ENCODE measurements at places on chromosomes 3 and 15.
A peak's percentile ranks its signal among the peaks of the same experiment; 100 is the strongest.

DNA sequence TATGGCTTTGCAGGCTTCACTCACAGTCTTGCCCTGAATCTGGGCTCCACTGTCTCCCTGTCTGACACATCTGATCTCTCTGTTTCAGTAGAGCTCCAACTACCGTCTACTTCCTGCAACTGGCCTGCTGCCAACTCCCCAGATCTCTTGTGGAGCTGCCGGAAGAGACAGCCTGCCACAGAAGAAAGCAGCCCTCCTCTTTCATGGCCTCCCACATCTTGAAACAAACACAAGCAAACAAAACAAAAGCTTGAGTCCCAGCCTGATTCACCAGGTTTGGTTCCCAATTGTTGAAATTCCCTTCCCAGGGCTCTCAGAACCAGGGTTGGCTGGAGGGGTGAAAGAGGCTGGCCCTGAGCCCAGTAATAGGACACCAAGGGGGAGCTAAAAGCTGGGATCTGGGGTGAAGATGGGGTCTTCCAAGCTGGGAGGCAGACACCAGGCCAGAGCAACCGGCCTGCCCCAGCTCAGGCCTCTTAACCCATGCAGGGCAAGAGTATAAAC lies 55.3 kb upstream of the CA12 start:
- peak; percentile 83 for DNase-seq

GRCh38 chr3:63069806-63070475 lies 194.7 kb upstream of the CADPS start:
- no peak for DNase-seq

DNA sequence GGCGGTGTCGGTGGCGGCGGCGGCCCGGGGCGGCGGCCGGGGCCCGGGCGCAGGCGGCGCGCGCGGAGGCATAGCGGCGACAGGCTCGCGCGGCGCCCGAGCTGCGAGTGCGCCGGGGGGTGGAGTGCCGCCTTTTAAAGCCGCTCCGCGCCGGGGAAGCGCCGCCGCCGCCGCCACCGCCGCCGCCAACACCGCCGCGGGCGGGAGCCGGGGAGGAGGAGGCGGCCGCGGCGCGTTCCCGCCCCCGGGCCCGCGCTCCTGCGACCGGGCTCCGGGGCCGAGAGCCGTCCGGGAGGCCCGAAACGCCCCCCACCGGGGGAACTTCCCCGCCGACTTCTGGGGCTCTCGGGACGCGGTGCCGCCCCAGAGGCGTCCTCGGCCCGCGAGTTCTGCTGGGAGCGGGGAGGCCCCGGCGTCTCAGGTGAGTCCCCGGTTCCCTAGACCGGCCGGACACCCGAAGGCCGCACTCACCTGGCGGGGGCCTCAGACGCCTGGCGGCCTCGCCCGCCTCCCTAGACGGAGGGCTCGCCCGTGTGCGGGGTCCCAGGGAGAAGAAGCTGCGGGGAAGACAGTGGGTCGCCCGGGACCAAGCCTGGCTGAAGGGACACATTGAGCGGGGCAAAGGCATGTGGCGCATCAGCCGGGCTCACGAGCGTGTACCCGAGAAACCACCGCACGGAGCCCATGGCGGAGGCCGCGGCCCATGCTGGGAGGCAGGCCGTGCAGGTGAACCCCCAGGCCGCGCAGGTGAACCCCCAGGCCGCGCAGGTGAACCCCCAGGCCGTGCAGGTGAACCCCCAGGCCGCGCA lies at the start of gene PCSK6:
Gene PCSK6 (minus strand): TSS at position 109 of the 809 bp plus-strand sequence. CDS start 37 bp downstream, at position 72.
- no peak for DNase-seq

DNA sequence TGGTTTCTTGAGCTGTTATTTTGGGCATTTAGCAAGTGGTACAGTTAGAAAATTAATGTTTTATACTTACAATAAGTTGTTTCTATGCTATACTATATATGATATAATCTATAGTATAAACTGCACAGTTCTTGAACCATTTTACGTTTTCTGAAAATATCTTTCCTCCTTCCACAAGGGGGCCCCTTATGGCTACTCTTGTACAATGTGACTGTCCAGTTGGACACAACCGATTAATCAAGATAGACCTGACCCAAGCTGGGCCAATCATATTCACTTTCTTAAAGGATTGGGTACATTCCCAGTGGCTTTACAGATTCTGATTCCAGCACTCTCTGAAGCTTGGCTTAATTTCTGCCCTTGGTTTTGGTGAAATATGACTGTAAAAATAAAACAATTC lies 953.4 kb downstream of the AGBL1 start:
- peak; percentile 14 for DNase-seq

DNA sequence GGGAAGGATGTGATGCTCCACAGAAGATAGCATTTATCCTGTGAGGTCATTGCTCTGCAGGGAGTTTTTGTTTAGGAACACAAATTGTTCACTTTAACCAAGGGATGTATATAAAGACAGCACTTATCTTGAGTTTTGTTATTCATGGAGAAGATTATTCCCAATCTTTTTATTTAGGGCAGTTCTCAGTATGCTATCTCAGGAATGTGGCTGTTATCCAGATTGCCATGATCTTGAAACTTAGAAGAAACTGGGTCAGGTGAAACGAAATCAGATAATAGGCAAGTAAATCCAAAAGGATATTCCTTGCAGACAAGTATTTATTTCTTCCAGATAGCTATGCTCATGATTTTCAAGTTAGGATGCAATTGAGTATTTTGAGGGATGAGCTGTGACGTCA lies 19.3 kb upstream of the TMEM42 start:
- no peak for DNase-seq

DNA sequence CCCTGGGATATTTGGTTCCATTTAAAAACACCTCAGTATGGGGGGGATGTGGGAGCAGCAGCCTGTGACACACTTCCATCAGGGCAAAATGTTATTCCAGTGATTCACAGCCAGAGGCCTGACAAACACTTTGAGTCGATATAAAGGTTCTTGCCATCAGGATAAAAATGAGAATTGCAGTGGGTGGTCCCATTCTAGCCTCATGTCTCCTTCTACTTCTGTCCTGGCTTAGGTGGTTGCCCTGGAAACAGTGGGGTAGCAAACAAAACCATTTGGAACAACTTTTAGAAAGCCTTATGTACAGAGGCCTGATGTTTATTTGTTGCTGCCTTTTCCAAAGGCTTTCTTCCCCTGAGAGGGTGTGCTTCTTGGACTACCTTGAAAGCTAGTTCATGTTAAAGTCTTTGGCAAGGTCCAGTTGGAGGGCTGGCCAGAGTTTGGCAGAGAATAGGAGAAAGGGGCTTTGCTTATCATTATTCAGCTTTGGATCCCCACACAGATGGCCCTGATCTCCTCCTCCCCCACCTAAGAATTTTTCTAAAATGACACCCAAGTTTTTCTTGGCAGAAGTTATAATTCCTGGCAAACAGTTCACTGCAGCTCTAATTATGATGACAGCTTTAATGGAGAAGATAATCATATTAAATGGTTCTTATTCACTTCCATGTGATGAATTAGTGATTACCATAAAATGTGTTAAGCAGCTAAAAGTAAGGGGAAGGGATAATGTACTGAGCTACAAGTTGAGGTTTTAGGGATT lies 84.2 kb upstream of the ZNF280D start:
- peak; percentile 11 for DNase-seq

- no peak for DNase-seq
Observed at GRCh38 chr3:189625071-189625470, 6.1 kb upstream of the TP63 start.

Measured in HFFc6 (cell line).